Effector CD4-positive, alpha-beta T cell (primary cell): ENCODE measurements at places on chromosomes 13 and 19.

DNA sequence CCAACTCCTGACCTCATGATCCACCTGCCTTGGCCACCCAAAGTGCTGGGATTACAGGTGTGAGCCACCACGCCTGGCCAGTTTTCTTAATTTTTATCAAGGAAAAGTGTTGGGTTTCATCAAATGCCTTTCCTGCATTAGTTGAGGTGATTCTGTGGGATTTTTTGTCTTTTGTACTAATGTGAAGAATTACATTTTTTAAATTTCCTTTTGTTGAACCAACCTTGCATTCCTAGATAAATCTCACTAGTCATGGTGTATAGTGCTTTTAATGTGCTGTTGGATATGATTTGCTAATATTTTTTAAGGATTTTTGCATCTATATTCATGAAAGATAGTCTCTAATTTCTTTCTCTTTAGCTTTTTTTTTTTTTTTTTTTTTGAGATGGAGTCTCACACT lies 2.4 kb upstream of the ZNF560 start:
- DNase-seq: no peak

GRCh38 chr19:55113570-55114039 lies 3.8 kb downstream of the PPP1R12C start:
- no peak for DNase-seq

DNA sequence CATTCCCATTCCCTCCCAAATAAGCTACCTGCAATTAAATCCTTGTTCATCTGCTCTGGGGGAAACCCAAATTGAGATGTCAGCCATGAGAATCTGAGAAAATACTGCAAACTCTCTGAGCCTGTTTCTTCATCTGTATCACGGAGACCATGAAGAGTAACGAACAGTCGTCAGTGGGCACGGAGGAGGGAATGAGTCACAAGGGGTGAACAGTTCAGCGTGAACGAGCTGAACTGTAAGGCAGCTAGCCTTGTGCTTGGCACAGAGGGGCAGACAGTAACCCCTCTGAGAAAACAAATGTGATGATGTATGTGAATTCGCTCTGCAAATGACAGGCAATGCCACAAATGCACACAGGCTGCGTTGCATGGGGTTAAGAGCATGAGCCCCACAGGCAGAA lies 288.7 kb downstream of the FOXO1 start:
- no peak for DNase-seq

GRCh38 chr19:34109596-34109995 lies 62.7 kb upstream of the LSM14A start:
- no peak for DNase-seq

DNA sequence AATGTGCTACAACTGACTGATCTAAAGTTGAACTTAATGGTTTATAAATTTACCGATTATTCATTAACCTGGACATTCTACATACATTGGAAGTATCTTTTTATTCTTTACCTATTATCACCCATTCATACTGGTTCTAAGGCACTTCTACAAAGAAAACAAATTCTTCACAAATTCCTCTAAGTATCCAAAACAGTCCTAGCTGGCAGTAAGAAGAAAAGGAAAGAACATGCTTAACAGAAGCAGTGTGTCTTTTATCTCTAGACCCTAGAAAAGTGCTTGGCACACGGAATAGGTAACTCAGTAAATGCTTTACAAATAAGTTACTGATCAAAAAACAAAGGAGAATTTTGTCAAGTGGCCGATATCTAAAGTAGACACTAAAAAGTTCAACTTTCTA lies 32.8 kb downstream of the TSC22D1 start:
- no peak for DNase-seq

DNA sequence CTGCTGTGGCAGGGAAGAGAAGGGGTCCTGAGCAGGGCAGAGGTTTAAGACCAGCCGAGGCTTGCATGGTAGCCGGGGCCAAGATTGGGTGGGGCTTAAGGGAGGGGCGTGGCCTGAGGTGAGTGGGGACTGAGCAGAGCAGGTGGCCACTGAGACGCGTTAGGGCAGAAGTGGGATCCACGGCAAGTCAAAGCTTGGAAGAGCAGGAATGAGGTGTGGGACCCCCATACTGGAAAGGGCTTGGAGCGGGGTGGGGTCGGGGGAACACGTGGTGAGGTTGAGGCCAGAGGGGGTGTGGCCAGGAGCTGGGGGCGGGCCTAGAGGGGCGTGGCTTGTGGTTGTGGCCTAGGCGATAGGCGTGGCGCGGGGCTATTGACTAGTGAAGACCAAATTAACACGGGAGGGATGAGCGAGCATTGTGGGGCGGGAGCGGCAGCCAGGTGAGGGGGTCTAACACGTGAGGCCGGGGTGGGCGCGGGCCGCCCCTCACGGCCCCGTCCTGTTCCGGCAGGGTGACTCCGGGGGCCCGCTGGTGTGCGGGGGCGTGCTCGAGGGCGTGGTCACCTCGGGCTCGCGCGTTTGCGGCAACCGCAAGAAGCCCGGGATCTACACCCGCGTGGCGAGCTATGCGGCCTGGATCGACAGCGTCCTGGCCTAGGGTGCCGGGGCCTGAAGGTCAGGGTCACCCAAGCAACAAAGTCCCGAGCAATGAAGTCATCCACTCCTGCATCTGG lies 3.3 kb downstream of the CFD start:
- peak; percentile 70 for DNase-seq

DNA sequence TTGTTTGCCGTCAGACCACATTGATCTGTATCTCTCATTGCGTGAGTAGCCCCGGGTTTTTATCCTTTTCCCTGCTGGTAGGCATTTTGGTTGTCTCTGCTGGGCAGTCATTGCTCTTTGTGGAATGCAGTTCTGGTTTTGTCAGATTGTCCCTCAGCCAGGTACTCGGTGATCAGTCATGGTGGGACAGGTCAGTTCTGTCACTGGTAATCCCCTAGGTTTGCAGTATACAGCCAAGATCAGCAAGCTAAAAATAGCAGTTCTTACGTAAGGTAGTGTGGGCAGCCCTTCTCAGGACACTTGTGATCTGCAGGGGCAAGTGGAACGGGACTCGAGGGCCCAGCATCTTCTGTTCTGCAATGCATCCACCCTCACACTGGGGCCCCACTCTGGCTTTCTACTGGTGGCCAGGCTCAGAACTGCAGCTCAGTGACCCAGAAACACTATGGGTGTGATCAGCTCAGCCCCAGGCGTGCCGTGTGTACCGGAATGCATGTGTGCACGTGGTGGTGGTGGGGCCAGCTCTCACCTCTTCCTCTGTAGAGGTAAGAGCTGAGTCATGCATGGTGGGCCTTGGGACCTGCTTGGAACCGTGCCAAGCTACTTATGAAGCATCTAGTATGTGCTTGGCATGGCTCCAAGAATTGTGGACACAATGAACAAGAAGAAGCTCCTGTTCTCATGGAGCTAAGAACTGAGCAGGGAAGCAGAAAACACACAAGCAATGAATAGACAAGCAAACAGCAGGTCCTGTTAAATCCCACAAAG lies 6.3 kb downstream of the PLEKHF1 start:
- DNase-seq: peak; percentile 77

GRCh38 chr19:49488046-49488862 lies 846 bp downstream of the RPL13A start:
- no peak for DNase-seq

DNA sequence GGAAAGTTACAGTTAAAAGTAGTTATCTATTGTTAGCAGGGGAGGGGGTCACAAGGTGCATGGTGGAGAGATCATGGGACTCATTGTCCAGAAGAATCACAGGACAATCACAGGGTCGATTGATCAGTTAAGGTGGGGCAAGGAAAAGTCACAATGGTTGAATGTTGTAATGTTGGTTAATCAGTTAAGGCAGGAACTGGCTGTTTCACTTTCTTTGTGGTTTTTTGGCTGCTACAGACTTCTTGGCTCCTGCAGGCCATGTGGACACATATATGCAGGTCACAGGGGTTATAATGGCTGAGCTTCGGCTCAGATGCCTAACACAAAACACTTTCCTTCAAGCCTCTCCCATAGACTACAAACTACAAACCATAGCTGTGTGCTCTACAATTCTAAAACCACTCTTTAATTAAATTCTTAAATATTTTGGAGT lies 6.9 kb upstream of the ZNF431 start:
- DNase-seq: no peak

DNA sequence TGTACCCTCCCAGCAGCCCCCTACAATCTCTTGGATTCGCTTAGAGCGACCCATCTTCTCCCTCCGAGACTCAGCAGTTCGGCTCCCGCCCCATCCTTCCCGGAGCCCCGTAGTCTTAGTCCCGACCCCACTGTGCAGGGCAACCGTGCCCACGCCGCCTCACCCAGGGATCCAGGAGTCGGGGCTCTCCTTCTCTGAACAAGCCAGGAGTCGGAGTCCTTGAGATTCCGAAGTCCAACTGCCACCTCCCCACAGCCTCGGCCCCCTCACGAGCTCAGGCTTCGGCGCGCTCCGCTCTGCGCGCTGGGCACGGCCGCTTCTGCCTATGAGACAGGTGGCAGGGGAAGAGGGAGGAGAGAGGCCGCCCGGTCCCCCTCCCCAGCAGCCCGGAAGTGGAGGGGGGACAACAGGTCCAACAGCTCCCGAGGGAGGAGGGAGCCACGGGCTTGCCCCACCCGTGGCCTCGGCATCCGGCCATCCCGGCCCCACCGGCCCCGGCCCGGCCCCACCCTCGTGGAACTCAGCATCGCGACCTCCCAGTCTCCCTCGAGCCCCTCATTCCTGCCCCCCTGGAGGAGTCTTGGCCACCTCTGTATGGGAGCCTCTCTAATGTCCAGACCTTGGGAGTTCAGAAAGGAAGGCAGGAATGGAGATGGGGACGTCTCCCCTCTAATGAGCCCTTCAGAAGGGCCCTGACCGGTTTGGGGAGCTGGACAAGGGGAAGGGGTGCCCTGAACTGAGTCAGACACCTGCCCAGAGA lies at the start of gene PHLDB3:
PHLDB3 (minus strand) TSS at position 321 of the 760 bp plus-strand sequence. CDS start 628 bp downstream, outside the sequence.
- DNase-seq: peak; percentile 34

- DNase-seq: no peak
These were observed at the start of gene FXYD1 for GRCh38 chr19:35138305-35138892. Gene FXYD1 (plus strand): TSS chr19:35138824. CDS start chr19:35140080, 1,256 bp downstream.

GRCh38 chr13:29439601-29440388 lies 155.7 kb downstream of the SLC7A1 start:
- no peak for DNase-seq

GRCh38 chr13:64540976-64541375 lies 2689.2 kb downstream of the PCDH9 start:
- DNase-seq: no peak

DNA sequence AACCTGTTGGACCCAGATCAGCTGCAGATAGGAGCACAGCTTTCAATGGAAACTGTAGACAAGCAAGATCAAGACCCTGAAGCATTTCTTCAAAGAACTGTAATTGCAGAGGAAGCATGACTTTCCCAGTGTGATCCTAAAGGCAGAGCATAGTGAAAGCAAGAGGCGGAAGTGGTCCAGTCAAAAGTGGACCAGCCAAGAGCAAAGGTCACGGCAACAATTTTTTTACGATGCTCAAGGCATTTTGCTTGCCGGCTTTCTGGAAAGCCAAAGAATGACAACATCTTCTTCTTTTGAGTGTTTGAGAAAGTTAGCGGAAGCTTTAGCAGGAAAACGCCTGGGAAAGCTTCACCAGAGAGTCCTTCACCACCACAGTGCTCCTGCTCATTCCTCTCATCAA lies 111.6 kb downstream of the RNF17 start:
- no peak for DNase-seq

DNA sequence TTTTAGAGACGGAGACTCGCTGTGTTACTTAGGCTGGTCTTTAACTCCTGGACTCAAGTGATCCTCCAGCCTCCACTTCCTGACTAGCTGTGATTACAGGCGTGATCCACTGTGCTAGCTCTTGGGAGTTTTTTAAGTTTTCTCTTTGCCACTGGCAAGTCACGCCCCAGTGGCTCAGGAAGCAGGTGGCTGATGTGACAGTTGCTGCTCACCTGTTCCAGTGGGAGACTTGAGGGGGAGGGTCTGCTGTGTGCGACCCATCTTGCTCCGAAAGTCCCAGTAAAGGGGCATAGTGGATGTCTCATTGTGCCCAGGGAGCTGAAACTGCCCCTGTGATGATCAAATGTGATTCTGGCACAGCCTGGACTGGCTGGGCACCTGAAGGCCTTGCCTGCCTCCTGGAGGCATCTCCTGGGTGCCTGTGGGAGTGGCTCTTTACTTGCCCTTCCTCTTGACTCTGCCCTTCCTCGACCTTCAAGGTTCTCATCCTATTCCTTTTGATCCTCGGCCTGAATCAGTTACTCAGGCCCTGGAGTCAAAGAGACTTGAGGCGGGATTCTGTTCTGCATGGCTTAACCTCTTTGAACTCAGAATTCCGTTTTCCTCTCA lies 7.8 kb downstream of the SMARCA4 start:
- no peak for DNase-seq

- DNase-seq: no peak
These were observed 168.6 kb downstream of the ZNF536 start for GRCh38 chr19:30540761-30541160.

GRCh38 chr13:29465741-29466293 lies 129.7 kb downstream of the SLC7A1 start:
- DNase-seq: no peak

DNA sequence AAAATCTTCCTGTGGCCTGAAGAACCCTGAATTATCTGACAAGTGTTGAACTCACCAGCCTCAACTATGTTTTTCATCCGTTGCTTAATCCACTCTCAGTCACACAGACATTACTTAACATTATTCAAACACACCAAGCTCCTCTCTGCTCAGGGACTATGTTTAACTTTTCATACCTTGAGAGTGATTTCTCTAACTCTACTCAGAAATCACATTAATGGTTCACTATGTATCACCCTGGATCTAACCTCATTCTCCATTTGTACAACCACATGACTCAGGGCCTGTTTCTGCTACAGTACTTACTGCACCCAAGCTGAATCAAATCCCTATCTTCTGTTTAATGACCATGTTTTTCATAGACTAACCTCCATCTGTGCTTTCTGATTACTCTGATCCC lies 553.7 kb upstream of the PRR20A start:
- DNase-seq: no peak

- no peak for DNase-seq
These were observed 16.1 kb downstream of the PCDH8 start for GRCh38 chr13:52832313-52832712.

- no peak for DNase-seq
These were observed 2.3 kb upstream of the TMEM91 start for GRCh38 chr19:41373993-41374392.

DNA sequence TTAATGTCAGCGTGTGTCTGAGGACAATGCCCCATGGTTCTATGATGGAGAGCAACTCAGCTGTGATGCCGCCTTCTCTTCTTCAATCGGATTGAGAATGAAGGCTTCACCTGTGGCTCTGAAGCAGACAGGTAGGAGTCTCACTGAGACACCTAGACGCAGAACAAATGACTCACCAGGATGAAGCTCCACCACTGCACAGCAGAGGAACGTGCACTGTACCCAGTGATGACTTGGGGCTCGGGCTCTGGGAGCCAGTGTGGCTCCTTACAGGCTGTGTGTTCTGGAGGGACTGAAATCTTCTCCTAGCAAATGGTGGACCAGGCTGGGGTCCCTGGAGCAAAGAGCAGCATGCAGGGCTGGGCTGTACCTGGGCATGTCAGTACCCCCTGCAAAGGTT lies 44.0 kb downstream of the CCDC70 start:
- no peak for DNase-seq
